ENCODE measurements at places on chromosomes 4 and X.

DNA sequence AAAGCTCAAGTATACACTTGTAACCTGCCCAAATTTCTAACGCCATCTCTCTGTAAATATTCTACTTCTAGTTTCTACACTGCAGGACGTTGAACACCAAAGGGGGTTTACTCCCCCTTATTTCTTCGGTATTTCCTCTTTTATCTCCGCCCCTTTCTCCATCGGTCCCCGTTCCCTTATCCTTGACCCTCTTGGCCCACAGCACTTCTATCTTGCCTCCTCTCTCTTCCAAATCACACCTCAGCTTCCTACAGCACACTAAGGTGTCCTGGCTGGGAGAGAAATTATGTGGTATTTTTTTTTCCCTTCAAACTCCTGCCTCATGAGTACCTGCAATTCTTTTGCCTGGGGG is 715 bp downstream of the ZMAT1 start:
- DNase-seq, result no peak

DNA sequence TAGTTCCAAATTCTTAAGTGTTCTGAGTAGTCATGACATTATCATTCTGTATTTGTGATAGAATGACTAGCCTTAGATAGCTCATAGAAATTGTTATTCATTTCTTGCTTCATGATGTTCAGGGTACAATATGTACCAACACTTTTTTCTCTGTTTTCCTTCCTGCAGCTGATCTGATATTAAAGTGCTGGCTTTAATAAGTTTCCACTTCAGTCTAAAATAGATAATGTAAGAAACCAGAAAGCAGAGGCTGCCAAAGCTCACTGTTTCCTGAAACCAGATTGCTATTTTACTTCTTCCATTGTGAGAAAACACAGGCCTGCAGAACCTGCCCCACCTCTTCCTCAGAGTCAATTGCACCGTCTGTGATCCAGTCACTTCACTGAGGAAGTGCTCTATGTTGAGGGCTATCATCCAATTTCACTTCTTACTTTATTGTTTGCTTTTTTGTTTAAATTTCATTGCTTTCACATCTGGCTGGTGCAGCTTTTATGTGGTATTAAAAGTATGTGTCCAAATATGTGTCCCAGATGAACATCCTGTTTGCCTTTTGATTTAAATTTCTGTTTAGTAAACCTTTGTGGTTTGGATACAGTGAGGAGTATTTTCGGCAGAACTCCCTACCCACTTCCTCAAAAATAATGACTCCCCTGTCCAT is 652.1 kb downstream of the ANKRD50 start:
- DNase-seq, result no peak

DNA sequence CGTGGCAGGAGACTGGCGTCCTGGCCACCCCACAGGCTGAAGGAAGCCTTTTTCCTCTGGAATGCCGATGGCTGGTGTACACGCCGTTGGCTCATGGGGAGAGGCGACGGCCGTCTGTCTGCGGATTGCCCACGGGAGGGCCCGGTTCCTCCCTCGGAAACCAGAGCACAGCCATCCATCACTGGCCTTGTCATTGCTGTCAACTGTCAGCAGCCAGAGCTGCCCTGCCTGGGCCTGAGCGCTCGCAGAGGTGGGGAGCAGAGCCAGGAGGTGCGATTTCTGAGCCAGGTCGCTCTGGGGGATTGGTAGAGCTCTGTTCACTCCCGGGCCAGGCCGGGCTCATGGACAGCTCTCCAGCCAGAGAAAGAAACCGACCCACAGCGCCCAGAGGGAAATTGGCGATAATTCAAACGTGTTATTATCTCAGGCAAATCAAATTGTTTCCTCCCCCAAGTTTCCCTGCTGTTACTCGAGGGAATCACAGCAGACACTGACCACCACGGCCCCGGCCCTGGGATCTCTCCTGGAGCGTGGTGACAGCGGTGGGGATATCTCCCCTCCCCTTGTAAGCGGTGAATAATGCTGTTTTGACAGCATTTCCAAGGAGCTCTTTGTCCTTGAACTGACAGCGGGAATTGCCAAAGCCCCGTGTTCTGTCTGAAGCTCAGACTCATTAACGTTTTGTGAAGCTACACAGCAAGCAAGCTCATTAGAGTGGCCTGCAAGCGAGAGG is 220.9 kb upstream of the PSAPL1 start:
- no peak for DNase-seq

- no peak for DNase-seq
Observed at GRCh38 chr4:53061091-53061850, 199.2 kb downstream of the RASL11B start.

DNA sequence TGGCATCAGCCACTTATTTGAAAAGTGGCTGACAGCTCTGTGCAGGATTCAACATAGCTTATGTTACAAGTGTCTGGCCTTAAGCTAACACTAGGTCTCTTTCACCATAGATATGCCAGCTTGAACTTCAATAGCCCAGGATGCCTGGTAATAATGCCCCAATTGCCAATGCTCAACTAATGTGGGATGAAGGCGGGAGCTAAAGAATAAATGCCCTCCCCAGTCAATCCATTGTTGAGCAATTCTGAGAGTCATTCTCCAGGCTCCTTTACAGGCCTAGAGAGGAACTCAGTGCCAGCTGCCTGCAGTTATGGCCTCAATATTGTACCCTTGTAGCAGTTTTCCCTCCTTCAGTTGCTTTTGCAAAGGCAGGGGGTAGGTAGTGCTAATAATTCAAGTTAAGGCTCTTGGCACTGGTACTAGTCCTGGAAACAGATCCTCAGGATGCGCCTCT is 460.2 kb downstream of the GABRG1 start:
- DNase-seq, result no peak

- no peak for DNase-seq
Observed at GRCh38 chrX:50618788-50619558, 148.3 kb upstream of the DGKK start.

DNA sequence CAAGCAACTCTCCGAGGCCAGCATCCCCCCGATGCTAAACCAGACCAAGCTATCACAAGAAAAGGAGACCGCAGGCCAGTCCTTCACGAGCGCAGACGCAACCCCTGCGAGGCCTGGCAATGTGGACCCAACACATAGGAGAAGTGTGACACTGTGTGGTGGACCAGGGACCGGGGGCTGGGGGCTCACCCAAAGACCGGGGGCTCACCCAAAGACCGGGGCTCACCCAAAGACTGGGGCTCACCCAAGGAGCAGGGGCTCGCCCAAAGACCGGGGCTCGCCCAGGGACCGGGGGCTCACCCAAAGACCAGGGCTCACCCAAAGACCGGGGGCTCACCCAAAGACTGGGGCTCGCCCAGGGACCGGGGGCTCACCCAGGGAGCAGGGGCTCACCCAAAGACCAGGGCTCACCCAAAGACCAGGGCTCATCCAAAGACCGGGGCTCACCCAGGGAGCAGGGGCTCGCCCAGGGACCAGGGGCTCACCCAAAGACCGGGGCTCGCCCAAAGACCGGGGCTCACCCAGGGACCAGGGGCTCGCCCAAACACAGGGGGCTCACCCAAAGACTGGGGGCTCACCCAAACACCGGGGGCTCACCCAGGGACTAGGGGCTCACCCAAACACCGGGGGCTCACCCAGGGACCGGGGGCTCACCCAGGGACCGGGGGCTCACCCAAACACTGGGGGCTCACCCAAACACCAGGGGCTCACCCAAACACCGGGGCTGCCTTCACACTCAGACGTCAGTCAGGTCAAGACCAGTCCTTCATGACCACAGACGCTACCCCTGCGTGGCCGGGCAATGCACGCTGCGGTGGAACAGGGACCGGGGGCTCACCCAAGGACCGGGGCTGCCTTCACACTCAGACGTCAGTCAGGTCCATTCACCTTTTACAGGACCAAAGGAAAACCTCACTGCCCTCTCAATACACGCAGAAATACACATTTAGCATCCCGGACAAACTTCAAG is 32.9 kb downstream of the PPP2R3B start:
- no peak for DNase-seq

GRCh38 chr4:140094438-140095420 is 59.3 kb downstream of the MAML3 start:
- no peak for DNase-seq

DNA sequence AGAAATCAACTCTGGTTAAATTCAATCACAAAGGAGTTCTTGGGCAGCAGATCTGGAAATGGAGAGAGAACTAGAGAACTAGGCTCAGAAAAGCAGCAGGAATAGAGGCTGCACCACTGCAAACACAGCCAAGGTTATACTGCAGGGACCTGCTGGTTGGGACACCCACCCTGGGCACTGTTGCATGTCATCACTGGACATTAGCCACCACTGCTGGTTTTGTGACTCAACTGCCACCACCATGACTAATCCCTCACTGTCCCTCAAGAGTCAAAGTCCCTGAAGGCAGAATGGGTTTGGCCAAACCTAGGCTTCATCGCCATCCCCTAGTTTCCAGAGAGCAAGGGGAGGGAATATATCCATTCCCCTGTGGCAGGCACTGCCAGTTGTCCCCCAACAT is 38.1 kb upstream of the IRAK1 start:
- DNase-seq, result no peak

DNA sequence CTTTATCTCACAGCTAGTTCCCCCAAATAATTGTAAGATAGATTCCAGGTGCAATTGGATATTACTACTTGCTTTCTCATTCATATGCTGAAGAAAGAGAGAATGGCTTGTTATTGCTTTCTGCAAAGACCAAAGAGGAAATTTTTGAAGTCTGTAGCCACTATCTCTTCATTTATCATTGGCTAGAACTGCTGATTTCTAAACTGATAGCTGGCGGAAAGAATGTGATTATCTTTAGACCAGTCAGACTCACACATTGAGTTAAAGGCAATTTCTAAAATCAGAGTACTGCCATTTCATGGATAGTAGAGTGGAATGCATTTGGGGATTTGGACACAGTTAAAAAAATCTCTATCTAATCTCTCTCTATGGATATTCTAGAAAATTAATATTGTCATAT is 12.4 kb upstream of the TMPRSS11E start:
- DNase-seq, result no peak

GRCh38 chr4:81663368-81663767 is 191.7 kb upstream of the RASGEF1B start:
- no peak for DNase-seq

GRCh38 chr4:6658209-6658595 is 17.7 kb downstream of the MRFAP1 start:
- DNase-seq, result no peak

- DNase-seq, result no peak
Observed at GRCh38 chr4:7763788-7764187, 175.9 kb downstream of the AFAP1 start.

DNA sequence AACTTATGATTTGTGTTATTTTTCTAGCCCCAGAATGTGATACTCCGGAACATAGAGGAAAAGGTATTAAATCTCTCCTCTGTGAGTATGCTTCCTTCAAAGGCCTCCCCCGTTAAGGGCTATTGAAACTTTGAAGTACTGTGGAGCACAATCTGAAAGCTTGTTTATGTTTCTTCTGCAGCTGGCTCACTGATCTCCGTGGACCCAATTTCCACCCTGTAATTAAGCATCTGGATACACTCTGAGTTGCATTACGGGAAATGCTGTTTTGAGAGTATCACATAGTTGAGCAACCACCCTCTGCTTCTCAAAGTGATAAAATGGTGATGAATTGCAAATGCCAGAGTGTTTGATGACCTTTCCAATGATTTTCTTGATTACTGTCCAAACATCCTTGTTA is 296.8 kb upstream of the PABPC5 start:
- DNase-seq, result no peak

DNA sequence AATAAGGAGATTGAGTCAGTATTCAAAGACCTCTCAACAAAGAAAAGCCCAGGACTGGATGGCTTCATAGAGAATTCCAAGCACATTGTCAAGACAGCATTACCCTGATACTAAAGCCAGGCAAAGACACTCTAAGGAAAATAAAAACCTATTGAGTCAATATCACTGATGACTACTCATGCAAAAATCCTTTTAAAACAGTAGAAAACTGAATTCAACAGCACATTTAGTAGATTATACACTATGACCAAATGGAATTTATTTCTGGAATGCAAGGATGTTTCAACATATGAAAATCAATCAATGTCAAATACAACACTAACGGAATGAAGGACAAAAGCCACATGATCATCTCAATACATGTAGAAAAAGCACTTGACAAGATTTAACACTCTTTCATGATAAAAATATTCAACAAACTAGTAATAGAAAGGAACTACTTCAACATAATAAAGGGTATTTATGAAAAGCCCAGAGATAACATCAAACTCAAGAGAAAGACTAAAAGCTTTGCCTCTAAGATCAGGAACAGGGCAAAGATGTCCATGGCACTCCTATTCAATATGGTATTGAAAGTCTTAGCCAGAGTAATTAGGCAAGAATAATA is 633.3 kb downstream of the ANKRD50 start:
- no peak for DNase-seq

- DNase-seq, result no peak
Observed at GRCh38 chrX:16885628-16886027, 15.5 kb upstream of the RBBP7 start.

GRCh38 chr4:114263233-114263632 is 283.8 kb upstream of the ARSJ start:
- DNase-seq, result no peak

GRCh38 chr4:7381221-7381889 is 53.4 kb downstream of the PSAPL1 start:
- no peak for DNase-seq

- DNase-seq, result no peak
Observed at GRCh38 chr4:17370818-17371217, 141.1 kb downstream of the QDPR start.

DNA sequence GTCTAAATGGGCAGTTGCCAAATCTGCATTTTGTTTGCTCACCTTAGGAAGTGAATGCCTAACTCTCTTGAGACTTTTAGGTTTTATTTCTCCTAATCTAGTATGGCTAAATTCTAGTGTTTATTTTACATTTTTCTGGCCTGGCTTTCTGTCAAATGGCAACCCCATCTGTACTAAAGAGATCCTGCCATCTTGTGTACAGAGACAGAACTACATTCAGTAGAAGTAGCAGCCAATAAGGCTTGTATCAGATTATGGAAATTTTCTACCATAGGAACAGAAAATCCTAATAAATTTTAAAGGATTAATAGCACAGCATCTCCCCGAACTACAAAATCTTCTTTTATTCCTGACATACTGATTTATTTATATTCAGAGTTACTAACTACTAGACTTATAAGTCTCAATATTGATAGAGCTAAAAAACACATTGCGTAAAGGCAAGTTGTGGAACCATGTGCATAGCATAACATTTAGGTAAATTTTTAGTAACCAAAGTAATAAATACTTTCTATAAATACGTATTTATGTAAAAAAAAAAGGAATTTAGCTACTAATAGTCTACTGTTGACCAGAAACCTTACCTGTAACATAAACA is 45.5 kb downstream of the TMEM144 start:
- no peak for DNase-seq

GRCh38 chr4:179145746-179146525 is 1703.7 kb upstream of the AGA start:
- no peak for DNase-seq

DNA sequence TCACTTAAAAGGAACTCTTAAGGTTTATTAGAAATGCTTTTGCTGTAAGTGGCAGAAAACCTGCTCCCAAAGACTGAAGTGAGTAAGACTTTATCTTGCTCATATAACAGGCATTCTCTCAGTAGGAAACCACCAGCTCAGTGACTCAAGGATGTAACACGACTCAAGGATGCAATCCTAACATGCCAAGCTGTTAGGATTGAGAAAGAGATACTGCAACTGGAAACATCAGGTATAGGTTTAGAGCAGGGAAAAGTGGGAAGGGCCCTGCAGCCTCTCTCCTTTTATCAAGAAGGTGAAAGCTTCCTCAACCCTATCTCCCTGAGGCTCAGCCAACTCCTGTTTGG is 11.9 kb upstream of the SLC9A7 start:
- DNase-seq, result no peak

- no peak for DNase-seq
Observed at GRCh38 chr4:79334783-79335182, 8.9 kb upstream of the NAA11 start.

- no peak for DNase-seq
Observed at GRCh38 chrX:85992811-85993229, 54.5 kb downstream of the CHM start.
